ENCODE measurements at places on chromosomes 11 and 22.

GRCh38 chr11:122430490-122430889 lies 225.0 kb upstream of the UBASH3B start:
- no peak for DNase-seq

GRCh38 chr11:134074346-134074745 lies 5.5 kb downstream of the JAM3 start:
- DNase-seq: no peak

DNA sequence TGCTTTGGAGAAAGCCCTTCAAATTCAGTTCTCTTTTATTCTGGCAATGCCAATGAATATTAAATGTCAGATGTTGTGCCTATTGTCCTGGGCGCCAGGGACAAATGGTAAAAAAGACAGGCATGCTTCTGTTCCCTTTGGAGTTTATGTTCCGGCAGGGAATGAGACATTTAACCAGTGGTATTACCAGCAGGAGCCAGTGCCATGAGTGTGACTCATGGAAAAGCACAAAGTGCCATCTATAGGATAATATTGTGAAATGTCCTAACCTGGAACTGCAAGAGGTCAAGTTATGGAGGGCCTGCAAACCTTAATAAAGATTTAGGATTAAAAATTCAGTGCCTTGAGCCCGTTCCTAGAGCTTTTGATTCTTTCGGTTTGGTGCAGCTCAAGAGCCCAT lies 39.5 kb downstream of the REXO2 start:
- DNase-seq: no peak

DNA sequence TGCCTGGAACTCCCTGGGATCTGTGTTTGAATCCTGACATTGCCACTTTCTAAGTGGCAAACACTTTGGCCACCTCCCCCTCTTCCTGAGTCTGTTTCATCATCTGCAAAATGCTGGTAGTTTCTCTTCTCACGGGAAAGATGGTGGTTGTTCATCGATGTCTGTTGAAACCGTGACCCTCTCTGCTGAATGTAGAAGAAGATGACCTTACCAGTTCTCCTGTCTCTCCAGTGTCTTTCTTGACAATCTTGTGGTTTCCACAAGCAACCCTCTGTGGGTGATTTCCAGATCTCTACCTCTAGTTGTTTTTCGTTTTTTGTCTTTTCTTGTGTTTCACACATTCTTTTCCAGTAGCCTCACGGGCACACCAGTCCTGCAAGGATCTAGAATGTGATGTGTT lies 27.5 kb downstream of the ZBTB16 start:
- no peak for DNase-seq

DNA sequence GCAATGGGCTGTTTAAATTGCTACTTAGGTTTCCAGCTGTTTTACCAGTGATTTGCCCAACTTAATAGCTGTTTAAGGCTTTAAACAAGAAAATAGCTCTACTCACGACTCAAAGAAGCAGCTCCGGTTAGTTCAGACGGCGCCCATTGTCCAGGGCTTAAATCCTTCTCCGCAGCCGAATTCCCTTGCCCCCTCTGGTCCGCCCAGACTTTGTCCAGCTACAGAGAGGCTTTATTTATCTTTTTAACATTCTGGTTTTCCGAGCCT lies 20.9 kb upstream of the SCUBE1 start:
- no peak for DNase-seq

DNA sequence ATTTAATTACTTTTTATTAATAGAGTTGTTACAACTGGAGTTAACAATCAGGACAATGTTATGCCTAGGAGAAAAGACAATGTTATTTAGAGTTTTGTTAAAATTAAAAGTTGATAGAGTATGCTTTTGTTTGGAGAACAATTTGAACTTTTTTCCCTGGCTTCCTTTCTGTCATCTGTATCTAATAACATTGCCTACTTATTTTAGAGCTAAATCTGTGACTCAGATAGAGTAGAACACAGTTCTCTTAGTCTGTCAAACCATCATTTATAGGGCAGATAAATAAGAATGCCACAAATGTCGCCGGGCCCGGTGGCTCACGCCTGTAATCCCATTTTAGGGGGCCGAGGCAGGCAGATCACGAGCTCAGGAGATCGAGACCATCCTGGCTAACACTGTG lies 28.9 kb upstream of the YAP1 start:
- DNase-seq: no peak

- DNase-seq: peak; percentile 80
Measured at GRCh38 chr11:62394825-62395538, 23.9 kb upstream of the SCGB1A1 start.

GRCh38 chr11:66987158-66987620 lies 12.1 kb downstream of the C11orf86 start:
- no peak for DNase-seq

- DNase-seq: no peak
Measured at GRCh38 chr11:121794671-121795141, 321.3 kb downstream of the BLID start.

GRCh38 chr22:19876314-19876940 lies 21.8 kb upstream of the GNB1L start:
- DNase-seq: peak; percentile 39

DNA sequence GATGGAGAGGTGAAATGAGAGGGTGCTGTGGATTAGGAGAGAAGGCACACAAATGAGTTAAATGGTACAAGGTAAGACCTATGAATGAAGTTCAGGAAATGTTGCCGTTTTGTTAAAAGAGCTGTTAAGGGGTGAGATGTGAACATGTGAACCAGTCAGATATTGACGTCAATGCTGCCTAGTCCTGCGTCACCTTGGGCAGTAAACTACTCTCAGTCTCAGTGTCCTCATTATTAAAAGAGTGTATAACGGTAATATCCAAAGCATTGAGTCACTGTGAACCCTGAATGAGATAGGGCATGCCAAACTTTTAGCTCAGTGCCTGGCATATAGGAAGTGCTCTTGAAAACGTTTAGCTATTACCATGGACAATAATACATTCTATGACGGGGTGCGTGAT lies 32.4 kb upstream of the SORL1-AS1 start:
- no peak for DNase-seq

- DNase-seq: no peak
Measured at GRCh38 chr11:86784241-86784681, 16.1 kb upstream of the PRSS23 start.

- DNase-seq: no peak
Measured at GRCh38 chr22:46587061-46587460, 33.1 kb upstream of the GRAMD4 start.

DNA sequence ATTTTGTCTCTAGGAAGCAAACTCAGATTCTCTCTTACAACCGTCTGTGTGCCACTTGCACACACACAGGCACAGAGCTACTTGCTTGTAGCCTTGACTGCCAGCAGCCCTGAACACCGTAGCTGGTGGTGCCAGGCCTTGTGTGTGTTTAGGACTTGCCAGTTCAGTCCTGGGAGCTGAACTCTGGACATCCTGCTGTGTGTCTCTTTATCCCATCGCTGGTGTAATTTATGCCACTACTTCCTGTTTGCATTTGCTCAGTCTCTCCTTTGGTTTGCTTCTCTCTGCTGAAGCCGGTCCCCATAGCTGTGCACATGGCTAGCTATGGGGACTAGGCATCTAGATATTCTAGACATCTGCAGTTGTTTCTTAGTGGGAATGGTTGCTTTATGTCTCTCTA lies 24.0 kb downstream of the MARK2 start:
- no peak for DNase-seq

DNA sequence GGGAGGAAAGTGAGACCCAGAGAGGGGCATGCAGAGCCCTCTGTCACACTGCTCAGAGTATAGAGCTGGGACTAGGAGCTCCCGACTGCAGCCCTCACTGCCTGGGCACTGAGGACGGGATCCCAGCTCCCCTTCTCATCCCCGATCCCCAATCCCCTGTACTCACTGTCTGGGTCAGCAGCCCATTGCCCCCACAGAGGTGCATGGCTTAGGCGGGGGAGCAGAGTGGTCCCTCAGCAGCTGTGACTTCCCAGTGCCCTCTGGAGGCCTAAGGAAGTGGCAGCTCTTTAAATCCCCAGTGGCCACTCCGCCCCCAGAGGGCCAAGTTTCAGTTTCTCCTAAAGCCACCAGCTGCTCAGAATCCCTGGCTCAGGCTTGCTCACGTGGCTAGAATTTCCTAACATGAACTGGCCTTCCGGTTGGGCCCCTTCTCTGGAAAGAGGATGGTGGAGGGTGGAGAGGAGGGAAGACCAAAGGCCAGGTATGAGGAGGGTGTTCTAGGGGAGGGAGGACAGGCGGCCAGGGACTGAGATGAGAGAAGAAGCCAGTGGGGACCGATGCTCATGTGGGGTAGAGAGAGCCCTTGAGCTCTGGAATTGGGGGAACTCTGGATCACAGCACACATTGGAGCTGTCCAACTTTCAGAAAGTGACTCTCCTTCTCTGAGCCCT lies at the start of gene BATF2:
BATF2 (minus strand) TSS at position 262 of the 671 bp plus-strand sequence; CDS start at position 205, 57 bp downstream.
- DNase-seq: peak; percentile 89

DNA sequence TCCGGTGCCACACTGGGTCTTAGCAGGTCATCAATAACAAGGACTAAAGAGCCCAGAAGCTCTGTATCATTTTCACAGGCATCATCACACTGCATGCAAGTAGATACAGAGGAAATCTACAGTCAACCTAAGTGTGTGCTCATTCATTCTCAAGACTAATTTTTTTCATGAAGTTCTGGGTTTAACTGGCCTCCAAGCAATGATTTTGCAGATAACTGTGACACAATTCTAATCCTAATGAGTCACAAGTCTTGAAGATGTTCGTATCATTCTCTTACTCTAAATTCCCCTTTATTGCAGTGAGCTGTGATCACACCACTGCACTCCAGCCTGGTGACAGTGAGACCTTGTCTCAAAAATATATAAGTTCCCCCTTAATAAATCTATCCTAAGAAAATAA lies 2.5 kb downstream of the OR52W1 start:
- DNase-seq: no peak

- no peak for DNase-seq
Measured at GRCh38 chr11:19890308-19890707, 177.7 kb downstream of the NAV2 start.

GRCh38 chr11:15773476-15774387 lies 582.6 kb downstream of the SOX6 start:
- DNase-seq: no peak

GRCh38 chr11:62560566-62561103 lies 13.1 kb downstream of the EEF1G start:
- DNase-seq: peak; percentile 90

GRCh38 chr11:33898957-33899356 lies 7.1 kb upstream of the LMO2 start:
- DNase-seq: no peak

- DNase-seq: no peak
Measured at GRCh38 chr11:44322243-44322642, 12.3 kb upstream of the ALX4 start.

DNA sequence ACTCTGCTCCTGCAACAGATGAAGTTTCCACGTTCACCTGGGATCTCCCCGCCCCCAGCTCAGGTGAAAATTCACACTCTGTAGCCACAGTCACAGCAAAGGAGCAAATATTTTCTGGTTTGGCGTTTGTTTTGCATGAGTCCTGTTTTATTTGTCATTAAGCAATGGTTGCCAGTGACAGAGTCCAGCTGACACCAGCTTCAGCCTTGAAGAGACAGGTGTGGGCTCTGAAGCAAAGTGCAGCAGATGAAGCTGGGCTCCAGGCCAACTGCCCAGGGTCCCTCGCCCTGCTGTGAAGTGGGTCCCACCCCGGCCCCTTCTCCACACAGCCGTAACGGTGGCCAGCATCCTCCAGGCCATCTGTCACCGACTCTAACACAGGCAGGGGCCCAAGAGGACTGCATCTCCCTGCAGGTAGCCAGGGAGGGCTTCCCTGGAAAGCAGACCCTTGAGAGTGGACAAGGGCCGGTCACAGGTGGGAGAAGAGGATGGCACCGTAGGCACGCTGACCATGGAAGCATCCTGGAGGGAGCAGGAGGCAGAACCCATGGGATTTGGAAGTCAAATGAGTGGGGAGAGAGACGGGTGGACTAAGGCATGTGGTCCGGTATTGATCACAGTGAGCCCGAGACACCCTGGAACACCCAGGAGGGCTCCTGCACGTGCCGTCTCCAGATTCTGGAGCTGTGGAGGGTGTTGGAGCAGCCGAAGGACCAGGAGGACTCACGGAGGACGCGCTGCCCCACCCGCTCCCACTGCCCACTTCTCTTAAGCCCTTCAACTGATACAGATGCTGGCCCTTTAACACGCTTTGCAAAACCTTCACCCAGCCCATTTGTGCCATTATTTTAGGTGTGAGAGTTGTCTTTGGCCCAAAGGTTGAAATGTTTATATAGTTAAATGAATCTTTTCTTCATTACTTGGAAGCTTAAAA lies 294.5 kb downstream of the BRD1 start:
- no peak for DNase-seq

DNA sequence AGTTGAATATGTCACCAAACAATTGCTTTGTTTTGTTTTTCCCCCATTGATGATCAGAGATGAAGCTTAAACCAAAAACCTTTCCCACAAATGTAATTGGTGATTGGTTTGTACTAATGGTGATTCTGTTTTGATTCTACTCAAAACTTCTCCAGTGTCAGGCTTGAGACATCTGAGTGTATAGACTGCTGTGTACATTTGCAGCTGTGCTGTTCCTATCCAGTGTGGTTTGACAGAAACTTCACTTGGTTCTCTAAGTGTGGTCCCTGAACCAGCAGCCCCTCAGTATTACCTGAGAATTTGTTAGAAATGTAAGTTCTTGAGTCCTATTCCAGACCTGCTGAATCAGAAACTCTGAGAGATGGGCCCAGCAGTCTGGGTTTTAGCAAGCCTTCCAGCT lies 84.8 kb downstream of the PPP6R3 start:
- no peak for DNase-seq

DNA sequence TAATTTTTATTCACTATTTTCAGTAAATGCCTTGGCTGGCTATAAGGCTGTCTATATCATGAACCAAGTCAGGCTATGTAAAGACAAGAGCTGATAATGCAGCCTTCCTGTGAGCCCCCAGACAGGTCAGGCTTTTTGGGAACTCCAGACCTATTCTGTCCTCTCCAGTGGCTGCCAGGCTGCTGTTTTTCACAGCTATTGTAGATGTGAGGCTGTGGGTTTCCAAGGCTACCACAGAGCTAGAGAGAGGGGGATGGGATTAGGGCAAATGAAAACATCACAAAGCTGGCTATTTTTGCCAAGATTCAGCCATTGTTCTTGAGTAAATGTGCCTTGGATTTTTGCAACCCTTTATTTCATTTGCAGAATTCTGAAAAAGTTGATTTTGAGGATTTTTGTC lies 55.7 kb upstream of the SORL1-AS1 start:
- no peak for DNase-seq

- no peak for DNase-seq
Measured at GRCh38 chr22:30187529-30188407, 58.8 kb downstream of the LIF start.

- peak; percentile 85 for DNase-seq
Measured at GRCh38 chr11:126115816-126116331, 53.2 kb upstream of the CDON start.

DNA sequence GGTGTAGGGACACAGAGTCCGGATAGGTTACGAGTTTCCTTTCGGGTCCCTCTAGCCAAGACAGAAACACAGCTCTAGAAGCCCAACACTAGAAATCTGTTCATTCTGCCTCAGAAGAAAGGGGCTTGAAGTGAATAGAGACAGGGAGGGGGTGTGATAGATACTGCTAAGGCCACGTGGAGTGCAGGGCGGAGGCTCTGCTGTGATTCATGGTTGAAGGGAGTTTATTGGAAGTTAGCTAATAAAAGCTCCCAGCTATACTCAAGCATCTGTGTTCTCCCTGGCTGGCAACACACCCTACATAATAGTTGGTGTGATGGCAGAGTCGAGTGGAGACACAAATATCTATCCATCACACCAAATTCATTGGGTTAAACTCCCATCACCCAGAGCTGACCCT lies 337.4 kb downstream of the CADM1 start:
- DNase-seq: no peak

GRCh38 chr11:102608699-102609098 lies 16.4 kb downstream of the MMP20 start:
- DNase-seq: no peak

GRCh38 chr11:9849389-9849788 lies 185.5 kb downstream of the SWAP70 start:
- no peak for DNase-seq

- DNase-seq: no peak
Measured at GRCh38 chr11:47595967-47596366, 1.8 kb upstream of the C1QTNF4 start.

Data from lower lobe of right lung (tissue), 2 donors.